ENCODE measurements at places on chromosomes 13 and 19.

DNA sequence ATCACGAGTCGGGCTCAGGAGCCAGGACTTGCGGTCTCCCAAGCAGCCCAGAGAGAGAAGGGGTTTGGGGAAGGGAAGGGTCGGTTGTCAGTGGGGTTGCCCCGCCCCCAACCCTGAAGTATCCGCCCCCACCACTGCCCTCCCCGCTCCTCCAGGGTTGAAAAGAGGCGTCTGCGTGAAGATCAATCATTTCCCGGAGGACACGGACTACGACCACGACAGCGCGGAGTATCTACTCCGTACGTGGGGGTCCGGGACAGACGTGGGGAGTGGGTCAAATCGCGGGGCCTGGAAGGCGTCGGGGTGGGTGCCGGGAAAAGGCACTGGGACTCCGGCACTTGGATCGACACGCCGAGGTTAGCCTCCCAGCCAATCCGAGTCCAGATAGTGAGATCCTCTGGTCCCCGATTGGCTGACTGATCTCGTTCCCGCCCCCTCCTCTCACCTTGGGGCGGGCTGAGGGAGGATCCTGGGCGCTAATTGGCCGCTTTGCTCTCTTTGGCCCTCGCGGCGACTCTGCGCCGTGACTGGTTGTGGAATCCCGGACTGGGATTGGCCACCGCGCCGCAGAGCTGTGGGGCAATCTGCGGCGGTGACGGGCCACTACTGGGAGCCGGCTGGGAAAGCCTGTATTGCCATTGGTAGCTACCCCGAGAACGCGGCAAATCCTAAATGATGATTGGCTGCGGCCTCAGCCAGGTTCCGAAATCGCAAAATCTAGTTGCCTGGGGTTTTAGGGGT is 13.3 kb upstream of the CACNG6 start:
- peak; percentile 86 for DNase-seq

- DNase-seq = no peak
Measured at GRCh38 chr13:112687836-112688559, 1.8 kb upstream of the ATP11A start.

- no peak for DNase-seq
Measured at GRCh38 chr19:12698138-12698537, 1.7 kb upstream of the FBXW9 start.

DNA sequence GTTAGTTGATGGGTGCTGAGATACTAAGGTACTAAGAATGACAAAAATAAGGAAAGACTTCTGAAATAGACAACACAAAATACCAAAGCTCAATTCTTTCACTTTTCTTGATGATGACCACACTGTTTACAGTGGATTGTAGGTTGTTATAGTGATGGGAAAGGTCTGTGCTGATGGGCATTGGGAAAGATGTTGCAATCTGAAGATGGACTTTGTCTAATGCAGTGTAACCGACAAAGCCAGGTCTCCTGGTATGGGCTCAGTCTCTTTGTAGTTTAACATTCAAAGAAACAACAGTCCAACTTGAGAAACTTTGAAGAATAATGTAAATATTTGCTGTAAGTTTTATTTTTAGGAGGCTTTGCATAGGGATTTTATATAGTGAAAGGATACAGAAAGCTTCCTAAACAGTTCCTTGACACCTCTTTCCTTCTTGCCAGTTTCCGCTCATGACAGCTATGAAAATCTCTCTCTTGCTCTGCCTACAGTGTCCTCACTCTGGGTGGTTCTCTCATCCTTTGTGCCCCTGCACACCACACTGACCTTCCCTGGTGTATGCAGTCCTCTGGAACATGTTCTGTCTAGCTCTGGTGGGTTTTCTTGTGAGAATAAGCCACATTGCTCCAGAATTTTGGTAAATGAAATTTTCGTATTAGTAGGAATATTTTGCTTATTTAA is 172.2 kb downstream of the KCNRG start:
- DNase-seq = no peak

GRCh38 chr13:24027494-24027893 is 130.2 kb upstream of the C1QTNF9B start:
- no peak for DNase-seq

DNA sequence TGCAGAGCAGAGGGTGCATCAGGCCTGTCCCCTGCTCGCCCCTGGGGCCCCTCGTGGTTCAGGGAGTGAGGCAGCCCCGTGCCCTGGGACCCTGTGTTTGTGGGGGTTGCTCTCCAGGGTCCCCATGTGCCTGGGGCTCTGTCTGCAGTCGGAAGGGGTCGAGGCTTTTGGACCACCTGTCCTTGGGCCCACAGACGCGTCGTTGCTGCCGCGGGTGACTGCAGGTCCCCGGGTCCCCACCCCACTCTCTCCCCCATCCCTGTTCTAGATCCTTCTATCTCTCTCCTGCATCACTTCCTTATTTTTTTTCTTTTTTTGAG is 1.9 kb downstream of the PCSK4 start:
- no peak for DNase-seq

DNA sequence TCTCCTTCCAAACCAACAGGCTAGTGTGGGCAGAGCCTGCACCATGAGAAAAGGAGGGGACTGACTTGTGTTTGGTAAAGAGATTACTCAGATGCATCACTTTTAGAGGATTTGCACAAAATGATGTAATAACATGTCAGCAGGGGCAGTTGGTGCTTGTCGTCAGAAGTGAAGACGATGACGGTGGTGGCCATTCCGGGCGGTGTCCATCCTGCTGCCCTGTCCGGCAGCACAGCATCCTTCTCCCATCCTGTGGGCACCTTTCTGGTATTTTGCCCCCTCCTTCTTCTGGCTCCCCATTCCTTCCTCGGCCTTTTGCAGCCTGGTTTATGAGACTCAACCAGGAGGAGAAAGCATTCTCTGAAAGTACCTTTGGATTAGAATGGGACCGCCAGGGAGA is 160.1 kb downstream of the TEX29 start:
- DNase-seq = no peak

DNA sequence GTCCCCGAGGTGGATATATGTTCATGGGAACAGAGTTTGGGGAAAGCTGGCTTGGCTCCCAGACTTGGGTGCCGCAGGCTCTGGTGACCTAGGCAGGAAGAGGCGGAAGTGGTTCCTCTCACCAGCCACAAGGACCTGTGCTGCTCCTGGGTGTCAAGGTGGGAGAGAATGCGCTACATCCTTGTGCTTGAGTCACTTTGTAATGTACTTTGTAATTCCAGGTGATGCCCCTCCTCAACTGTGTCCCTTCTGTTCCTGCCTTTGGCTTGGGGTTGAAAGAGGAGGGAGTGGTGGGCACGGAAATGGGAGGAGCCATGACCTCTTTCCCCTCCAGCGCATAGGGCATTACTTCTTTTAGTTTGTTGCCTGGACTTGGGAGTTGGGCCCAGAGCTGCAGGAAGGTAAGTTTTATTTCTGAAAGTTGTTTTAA is 10.9 kb downstream of the GARRE1 start:
- no peak for DNase-seq

GRCh38 chr13:44277459-44277858 is 96.2 kb upstream of the SERP2 start:
- no peak for DNase-seq

DNA sequence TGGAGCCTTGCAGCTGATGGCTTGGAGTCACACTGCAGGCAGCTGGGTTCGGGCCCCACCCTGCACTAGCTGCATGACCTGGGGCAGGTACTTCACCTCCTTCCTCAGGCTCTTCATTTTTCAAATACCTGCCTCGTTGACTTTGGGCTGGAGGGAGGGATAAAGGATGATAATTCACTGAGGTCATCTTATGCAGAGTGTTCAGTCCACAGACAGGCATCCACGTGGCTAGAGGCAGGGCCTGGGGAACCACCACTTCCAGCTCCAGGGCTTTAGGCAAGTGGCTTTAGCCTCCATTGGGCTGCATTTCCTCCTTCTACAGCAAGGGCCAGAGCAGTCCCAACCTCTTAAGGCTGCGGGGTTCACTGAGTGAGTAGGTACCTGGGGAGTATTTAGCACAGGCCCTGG is 84.8 kb downstream of the SIPA1L3 start:
- no peak for DNase-seq

- DNase-seq = peak; percentile 84
Measured at GRCh38 chr19:10461047-10461949, 41.0 kb downstream of the PDE4A start.

DNA sequence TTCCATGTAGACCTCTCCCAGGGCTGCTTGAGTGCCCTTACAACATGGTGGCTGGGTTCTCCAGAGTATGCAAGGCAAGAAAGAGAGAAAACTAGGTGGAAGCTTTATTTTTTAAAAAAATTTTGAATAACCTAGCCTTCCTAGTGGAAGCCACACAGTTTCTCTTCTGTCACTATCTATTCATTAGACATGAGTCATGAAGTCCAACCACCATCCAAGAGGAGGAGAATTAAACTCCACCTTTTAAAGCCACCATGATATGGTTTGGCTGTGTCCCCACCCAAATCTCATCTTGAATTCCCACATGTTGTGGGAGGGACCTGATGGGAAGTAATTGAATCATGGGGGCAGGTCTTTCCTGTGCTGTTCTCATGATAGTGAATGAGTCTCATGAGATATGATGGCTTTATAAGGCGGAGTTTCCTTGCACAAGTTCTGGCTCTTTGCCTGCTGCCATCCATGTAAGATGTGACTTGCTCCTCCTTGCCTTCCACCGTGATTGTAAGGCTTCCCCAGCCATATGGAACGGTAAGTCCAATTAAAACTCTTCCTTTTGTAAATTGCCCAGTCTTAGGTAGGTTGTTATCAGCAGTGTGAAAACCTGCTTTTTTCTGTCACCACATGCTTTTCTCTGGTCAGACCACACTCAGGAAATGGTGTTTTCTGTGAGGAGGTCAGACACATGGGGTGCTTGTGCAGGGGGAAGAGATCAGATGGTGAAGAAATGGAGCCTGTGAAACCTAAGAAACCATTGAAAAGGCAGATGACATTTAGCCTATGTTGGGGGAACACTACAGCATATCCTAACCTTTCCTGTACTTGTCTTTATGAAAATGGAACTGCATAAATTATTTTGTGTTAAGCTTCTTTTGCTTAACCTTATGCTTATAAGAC is 57.7 kb downstream of the ANKRD10 start:
- DNase-seq = no peak

- DNase-seq = peak; percentile 39
Measured at GRCh38 chr13:77918391-77919245, at the start of gene EDNRB. Gene EDNRB (minus strand): TSS chr13:77918831. CDS start chr13:77918573, 258 bp downstream.

DNA sequence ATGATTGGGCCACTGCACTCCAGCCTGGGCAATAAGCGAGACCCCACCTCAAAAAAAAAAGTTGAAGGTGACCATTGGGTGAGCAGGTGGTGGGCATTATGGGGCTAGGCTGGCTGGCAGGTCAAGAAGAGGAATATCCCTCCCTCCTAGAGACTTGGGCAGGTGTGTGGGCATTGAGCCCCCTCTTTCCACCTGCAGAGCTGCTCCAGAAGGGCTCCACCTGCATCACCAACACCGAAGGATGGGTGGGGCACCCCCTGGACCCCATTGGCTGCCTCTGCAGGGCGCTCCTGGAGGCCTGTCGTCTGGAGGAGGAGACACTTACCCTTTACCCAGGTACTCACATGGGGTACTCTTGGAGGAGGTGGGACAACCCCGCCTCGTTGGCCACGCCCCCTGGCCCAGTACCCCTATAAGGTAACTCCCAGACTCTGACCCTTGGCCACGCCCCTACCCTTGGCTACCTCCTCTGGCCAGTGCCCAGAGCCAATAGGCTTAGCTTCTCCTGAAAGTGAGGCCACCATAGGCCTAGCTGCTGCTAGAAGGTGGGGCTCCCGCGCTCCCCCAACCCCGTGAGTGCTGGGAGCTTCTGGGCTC is 21.9 kb downstream of the ZSWIM4 start:
- DNase-seq = no peak

GRCh38 chr19:19120308-19121231 is 17.7 kb downstream of the TMEM161A start:
- no peak for DNase-seq

- no peak for DNase-seq
Measured at GRCh38 chr19:7415163-7415856, 66.6 kb downstream of the ARHGEF18 start.

GRCh38 chr19:52638601-52639000 is 446 bp upstream of the ZNF83 start:
- peak; percentile 3 for DNase-seq

- DNase-seq = peak; percentile 28
Measured at GRCh38 chr13:110126391-110126961, 180.5 kb downstream of the COL4A1 start.

- no peak for DNase-seq
Measured at GRCh38 chr19:4991996-4992698, 23.2 kb downstream of the KDM4B start.

GRCh38 chr13:110236831-110237261 is 70.1 kb downstream of the COL4A1 start:
- DNase-seq = no peak

DNA sequence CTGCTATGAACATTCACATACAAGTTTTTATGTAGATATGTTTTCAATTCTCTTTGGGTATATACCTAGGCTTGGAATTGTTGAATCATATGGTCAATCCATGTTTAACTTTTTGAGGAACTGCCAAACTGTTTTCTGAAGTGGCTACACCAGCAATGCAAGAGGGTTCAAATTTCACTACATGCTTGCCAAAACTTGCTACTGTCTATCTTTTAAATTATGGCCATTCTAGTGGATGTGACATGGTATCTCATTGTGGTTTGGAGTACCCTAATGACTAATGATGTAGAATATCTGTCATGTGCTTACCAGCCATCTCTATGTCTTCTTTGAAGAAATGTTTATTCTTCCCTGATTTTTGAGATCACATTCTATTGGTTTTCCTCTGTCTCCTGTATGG is 860.3 kb downstream of the DIAPH3 start:
- DNase-seq = no peak

DNA sequence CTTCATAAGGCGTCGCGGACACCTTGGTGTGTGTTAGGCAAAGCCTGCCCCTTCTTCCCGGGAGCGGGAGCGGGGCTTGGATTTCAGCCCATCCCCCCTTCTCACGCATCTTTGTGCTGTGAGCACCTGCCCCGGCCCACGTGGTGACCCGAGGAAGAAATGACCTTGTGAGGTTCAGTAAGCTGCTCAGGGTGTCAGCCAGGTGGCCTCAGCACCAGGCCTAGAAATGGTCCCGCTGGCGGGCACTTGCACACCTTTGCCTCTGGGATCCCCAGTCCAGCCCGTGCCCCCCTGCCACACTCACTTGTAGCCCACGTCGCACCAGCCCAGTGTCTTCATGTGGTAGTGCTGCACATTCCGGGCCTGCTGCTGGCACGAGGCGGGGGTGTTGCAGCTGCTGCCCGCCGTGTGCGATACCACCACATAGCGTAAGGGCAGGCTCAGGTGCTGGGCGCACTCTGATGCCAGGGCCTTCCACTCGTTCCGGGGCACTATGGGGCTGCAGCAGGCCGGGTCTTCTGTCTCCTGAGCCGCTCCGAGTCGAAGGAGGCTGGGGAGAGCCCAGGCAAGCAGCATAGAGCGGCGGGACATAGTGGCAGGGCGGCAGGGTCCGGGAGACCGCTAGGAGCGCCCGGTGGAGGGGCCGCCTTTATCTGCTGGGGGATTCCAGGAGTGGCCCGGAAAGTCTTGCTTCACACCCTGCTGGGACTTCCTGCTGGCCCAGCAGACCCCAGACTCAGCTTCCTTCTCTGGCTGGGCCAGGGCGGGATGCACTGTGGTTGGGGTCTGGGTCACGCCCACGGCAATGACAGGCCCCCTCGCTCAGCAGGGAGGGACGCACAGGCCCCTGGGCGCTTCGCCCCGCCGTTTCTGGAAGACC is at the start of gene PGLYRP1:
Gene PGLYRP1, minus strand, starts transcription at position 623 of the 880 bp plus-strand sequence. Its CDS starts 32 bp downstream, at position 591.
- no peak for DNase-seq
